ENCODE measurements at places on chromosomes 5 and 9. TPM values are rescaled to one million over a fixed set of nuclear protein-coding genes. Genes with fewer than 3 reads are reported as not detected.
A peak's percentile ranks its signal among the peaks of the same experiment; 100 is the strongest.

The GBGT1 gene
- 29.1 TPM for total RNA-seq

The HAVCR1 gene
- total RNA-seq = 0.60 TPM

DNA sequence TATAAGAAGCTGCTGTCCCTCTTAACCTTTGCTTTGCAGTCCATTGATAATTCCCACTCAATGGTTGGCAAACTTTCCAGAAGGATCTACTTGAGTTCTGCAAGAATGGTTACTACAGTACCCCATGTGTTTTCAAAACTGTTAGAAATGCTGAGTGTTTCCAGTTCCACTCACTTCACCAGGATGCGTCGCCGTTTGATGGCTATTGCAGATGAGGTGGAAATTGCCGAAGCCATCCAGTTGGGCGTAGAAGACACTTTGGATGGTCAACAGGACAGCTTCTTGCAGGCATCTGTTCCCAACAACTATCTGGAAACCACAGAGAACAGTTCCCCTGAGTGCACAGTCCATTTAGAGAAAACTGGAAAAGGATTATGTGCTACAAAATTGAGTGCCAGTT lies 27.8 kb upstream of the SETD9 start:
- no peak for DNase-seq
- H3K4me3 ChIP-seq = no peak overlapping the region
- H3K4me1 ChIP-seq = no peaks in the 10 kb centered on the region
- H3K27me3 ChIP-seq = no peaks in the 10 kb centered on the region
- H3K36me3 ChIP-seq = peaks cover 95% of the 10 kb centered on the region

- no peaks in the 10 kb centered on the region for H3K36me3 ChIP-seq
- H3K27me3 ChIP-seq = no peaks in the 10 kb centered on the region
- DNase-seq = no peak
These were observed 298.5 kb upstream of the CDH18 start for GRCh38 chr5:20286512-20286911.

DNA sequence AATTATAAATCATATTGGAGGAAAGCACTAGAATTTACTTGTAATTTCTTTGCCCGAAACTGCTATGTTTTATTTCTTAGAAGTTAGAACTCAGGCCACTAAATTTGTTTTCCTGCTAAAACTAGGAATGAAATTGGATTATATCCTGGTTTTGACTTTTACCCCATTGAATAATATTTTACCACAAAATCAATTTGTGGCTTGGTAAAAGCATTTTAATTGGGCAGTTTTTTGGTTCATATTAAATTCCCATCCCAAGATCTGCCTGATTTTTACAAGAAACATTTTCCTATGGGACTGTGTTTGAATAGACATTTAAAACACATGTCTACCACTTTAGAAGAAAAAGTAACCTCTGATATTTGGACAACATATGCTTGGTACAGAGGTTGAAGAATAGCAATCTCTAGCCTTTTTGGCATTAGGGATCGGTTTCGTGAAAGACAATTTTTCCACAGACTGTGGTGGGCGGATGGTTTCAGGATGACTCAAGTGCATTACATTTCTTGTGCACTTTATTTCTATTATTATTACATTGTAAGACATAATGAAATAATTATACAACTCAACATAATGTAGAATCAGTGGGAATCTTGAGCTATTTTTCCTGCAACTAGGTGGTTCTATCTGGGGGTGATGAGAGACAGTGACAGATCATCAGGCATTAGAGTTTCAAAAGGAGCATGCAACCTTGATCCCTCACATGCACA lies 565.6 kb downstream of the PRR16 start:
- no peaks in the 10 kb centered on the region for H3K27me3 ChIP-seq
- DNase-seq = no peak
- no peaks in the 10 kb centered on the region for H3K4me1 ChIP-seq
- H3K27ac ChIP-seq = no peak overlapping the region
- no peak overlapping the region for H3K4me3 ChIP-seq
- no peaks in the 10 kb centered on the region for H3K36me3 ChIP-seq

GRCh38 chr5:4945296-4945695 lies 194.8 kb upstream of the ADAMTS16 start:
- H3K27ac ChIP-seq = no peak overlapping the region
- no peaks in the 10 kb centered on the region for H3K36me3 ChIP-seq
- H3K4me1 ChIP-seq = no peaks in the 10 kb centered on the region
- no peak for DNase-seq

- no peaks in the 10 kb centered on the region for H3K27me3 ChIP-seq
- H3K4me3 ChIP-seq = no peak overlapping the region
- no peaks in the 10 kb centered on the region for H3K36me3 ChIP-seq
- peaks cover 7% of the 10 kb centered on the region for H3K4me1 ChIP-seq
- H3K27ac ChIP-seq = no peak overlapping the region
- DNase-seq = peak; percentile 61
These were observed 247.5 kb upstream of the DAPK1 start for GRCh38 chr9:87250205-87250604.

DNA sequence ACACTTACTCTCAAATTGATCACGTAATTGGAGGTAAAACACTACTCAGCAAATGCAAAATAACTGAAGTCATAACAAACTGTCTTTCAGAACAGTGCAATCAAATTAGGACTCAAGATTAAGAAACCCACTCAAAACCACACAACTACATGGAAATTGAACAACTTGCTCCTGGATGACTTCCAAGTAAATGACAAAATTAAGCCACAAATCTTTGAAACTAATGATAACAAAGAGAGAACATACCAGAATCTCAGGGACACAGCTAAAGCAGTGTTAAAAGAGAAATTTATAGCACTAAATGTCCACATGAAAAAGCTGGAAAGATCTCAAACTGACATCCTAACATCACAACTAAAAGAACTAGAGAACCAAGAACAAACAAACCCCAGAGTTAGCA lies 540.5 kb upstream of the CDH18 start:
- no peak overlapping the region for H3K27ac ChIP-seq
- H3K4me1 ChIP-seq = no peaks in the 10 kb centered on the region
- no peak overlapping the region for H3K4me3 ChIP-seq
- H3K36me3 ChIP-seq = no peaks in the 10 kb centered on the region
- no peaks in the 10 kb centered on the region for H3K27me3 ChIP-seq

DNA sequence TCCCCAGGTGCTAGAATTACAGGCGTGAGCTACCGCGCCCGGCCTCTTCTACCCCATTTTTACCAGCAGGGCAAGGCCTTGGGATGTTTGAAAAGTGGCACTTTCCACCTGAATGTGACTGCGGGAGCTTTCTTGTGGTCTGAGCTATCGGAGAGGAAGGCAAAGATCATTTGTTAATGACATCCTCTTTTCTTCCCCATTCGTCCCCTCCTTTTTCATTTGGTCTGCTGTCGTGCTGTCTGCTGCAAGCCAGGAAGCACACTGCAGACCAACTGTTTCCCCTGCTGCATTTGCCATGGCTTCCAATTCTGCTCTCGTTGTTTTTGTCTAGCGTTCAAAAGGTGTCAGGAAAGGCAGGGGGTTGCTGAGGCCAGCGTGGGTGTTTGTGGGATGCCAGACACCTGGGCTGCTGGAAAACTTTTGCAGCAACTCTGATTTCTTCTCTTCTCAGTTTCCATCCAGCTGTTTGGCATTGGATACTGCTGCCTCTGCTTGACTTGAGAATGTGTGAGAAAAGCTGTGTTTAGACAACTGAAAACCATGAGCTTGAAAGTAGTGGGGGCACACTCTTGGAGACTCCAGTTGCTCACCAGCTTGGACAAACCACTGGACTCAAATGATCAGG lies 196.4 kb upstream of the MSX2 start:
- no peak for DNase-seq
- H3K36me3 ChIP-seq = no peaks in the 10 kb centered on the region
- peaks cover under 1% of the 10 kb centered on the region for H3K27me3 ChIP-seq
- H3K4me3 ChIP-seq = no peak overlapping the region
- H3K27ac ChIP-seq = no peak overlapping the region
- H3K4me1 ChIP-seq = peaks cover 18% of the 10 kb centered on the region

DNA sequence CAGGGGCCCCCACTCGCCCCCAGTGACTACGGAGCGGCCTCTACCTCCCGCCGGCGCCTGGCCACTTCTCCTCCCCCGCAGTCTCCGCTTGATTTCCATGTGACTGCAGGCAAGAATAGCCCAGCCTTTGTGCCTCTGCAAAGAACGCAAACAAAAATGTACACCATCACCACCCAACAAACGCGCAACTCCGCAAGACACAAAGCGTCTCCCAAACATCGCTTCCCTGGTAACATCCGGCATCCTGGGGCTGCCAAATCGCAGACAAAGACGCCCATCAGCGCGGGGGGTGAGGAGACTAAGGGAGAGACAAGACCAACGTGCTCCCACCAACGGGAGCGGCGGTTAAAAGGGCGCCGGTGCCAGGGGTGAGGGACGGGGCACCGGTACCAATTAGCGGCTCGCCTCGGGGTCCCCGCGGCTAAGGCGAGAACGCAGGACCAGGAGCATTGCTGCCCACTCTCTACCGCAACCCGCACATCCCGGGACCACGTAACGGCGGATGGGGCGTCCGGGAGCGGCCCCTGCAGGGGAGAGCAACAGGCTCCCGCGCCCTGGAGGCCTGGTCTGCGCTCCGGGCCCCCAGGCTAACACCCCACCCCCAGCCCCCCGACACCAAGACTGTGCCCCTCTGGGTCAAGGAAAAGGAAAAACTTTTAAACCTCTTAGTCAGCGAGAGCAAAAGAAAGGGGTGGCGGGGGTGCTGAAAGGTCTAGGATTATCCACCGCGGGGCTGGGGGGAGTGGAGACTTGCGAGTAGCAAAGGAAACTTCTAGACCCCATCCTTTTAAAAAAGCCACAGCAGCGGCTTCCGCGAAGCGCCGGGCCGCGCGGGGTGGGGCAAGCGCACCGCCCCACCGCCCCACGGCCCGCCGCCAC lies 885 bp downstream of the MPDZ start:
- peak; percentile 83 for DNase-seq
- H3K4me3 ChIP-seq = peak overlapping the region; percentile 89
- peak overlapping the region; percentile 92 for H3K27ac ChIP-seq
- no peaks in the 10 kb centered on the region for H3K36me3 ChIP-seq

GRCh38 chr5:6941631-6942030 lies 228.4 kb downstream of the TENT4A start:
- H3K27me3 ChIP-seq = no peaks in the 10 kb centered on the region
- no peak overlapping the region for H3K27ac ChIP-seq
- H3K4me3 ChIP-seq = no peak overlapping the region
- no peaks in the 10 kb centered on the region for H3K4me1 ChIP-seq

DNA sequence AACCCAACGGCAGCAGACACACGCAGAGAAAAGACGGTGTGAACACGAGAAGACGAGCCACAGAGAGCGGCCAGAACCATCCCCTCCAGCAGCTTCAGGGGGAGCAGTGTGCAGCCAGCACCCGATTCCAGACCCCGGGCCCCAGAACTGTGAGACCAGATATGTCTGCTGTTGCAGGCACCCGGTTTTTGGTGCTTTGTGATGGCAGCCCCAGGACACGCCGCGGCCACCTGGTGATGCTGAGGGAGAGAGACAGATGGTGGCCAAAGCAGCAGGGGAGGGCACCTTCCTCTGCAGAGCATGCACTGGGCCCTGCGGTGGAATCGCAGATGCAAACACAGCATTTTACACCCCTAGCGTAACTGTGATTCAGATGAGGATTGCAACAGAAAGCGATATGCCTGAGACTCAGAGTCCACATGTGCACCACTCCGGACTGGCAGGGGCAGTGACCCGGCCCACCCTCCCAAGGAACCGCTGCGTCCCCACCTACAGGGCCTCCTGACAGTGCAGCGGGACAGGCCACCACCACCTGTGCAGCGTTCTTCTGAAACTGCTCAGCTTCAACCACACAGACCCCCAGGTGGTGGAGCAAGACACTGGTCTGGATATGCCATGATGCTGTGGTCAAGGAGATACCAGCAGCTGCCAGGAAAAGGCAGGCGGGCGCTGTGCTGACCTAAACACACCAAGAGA lies 24.0 kb downstream of the ZDHHC11B start:
- H3K27ac ChIP-seq = no peak overlapping the region
- H3K4me3 ChIP-seq = no peak overlapping the region
- DNase-seq = peak; percentile 35
- H3K4me1 ChIP-seq = peaks cover 4% of the 10 kb centered on the region

GRCh38 chr9:119963798-119964372 lies 594.6 kb upstream of the BRINP1 start:
- H3K4me3 ChIP-seq = no peak overlapping the region
- peak overlapping the region; percentile 61 for H3K27ac ChIP-seq
- H3K27me3 ChIP-seq = no peaks in the 10 kb centered on the region
- no peaks in the 10 kb centered on the region for H3K36me3 ChIP-seq

- no peaks in the 10 kb centered on the region for H3K4me1 ChIP-seq
- DNase-seq = no peak
- no peak overlapping the region for H3K4me3 ChIP-seq
- H3K27me3 ChIP-seq = no peaks in the 10 kb centered on the region
- no peak overlapping the region for H3K27ac ChIP-seq
These were observed 38.9 kb upstream of the TLX3 start for GRCh38 chr5:171270136-171270535.

DNA sequence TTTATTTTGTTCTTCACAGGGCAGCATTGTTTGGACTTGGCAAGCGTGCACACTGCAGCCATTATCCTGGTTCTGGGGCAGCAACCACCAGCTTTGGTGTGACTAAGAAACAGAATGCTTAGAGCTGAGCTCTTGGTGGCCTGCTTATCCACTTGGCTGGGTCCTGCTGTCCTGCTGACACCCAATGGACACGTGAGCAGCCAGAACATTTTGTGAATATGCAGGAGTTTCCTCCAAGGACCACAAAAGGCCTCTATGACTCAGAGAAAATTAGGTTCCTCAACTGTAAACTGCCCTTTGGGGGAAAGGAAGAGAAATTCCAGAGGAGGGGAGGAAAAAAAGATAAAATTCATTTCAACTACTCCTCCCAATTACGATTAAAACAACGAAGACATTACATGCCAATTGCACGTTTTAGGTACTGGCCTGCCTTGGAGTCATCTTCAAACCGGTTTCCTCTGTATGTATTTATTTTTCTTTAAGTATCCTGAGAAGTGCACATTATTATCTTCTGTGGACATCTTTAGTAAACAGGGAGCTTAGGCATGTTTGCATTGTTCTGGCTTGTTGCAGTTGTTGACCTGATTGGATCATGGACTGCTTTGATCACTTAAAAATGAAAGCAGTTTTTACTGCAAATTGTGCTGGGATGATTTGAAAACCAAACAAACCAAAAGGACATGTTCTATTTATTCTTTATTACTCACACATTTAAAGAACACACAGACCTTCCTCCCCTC lies 82.3 kb upstream of the TLE4 start:
- H3K27me3 ChIP-seq = no peaks in the 10 kb centered on the region
- peaks cover 5% of the 10 kb centered on the region for H3K4me1 ChIP-seq
- no peaks in the 10 kb centered on the region for H3K36me3 ChIP-seq
- no peak overlapping the region for H3K27ac ChIP-seq
- no peak for DNase-seq

Measured in endodermal cell (in vitro differentiated cells).